ENCODE measurements at places on chromosomes 13 and 19.

- DNase-seq: no peak
Observed at GRCh38 chr13:49412749-49413148, 31.1 kb downstream of the CAB39L start.

DNA sequence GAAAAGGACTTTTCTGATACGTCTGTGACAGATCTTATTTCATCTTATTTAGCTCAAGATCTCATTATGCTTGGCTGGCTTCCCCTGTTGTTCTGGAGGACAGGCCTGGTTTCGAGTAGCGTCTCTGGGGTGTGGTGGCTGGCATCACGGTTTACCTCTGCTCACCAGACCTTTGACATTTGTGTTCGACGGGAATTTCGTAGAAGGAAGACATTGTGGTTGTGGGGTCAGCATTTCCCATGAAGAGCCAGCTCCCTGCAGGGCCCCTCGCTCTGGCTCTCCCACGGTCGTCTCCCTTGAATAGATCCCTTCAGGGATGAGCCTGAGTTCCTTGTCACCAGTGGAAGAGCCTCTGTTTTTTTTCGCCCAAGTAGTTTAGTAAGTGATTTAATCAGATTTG is 78.6 kb upstream of the TEX29 start:
- DNase-seq: no peak

DNA sequence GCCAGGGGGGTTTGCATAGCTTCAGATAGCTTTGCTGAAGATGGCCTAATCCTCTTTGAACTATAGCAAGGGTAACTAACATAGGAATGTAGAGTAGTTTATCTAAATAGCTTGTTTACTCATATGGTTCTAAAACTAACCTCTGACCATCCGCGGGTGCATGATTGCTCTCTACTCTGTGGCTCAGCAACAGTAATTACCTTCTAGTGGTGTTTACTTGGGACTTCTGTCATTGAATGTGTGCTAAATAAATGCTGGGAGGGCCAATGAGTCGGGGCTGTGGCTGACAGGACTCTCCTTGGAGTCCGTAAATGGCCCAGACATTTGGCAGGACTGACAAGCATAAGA is 1461.9 kb downstream of the UQCRFS1 start:
- no peak for DNase-seq

GRCh38 chr13:77423296-77423695 is 96.4 kb upstream of the MYCBP2 start:
- DNase-seq: no peak

DNA sequence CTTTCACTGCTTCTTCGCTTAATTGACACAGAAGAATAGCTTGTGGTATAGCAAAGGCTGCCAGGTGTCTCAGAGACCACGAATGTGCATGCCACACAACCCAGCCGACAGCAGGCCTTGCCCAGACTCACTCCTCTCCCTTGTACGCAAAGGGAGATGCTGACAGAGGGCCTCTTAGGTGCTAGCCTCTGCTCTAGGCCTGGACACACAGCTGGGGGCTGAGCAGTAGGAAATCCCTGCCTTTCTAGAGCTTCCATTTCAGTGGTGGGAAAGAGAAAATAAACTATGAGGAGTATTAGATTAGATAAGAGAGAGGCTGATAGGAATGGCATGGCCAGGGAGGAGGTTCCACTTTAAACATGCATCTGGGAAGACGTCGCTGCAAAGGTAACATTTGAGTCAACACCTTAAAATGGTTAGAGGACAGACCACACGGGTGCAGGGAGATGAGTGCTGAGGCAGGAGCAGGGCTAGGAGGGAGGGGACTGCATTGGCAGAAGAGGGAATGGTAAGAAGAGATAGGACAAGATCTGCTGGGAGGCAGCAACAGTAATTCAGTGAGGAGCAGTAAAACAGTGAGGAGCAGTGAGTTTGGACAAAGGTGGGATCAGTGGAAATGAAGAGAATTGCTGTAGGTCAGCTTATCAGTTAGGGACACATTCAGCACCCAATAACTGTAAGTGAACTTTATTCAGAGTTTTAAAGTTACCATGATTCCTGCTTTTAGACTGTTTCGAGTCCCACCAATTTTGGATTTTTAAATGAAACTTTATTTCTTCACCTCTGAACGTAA is 100.0 kb downstream of the RNF17 start:
- DNase-seq: no peak

- no peak for DNase-seq
Observed at GRCh38 chr13:74751739-74752138, 617.5 kb upstream of the KLF12 start.

GRCh38 chr19:27618006-27618405 is 1594.9 kb downstream of the UQCRFS1 start:
- no peak for DNase-seq

- DNase-seq: no peak
Observed at GRCh38 chr19:53951436-53951835, 11.3 kb upstream of the CACNG8 start.

DNA sequence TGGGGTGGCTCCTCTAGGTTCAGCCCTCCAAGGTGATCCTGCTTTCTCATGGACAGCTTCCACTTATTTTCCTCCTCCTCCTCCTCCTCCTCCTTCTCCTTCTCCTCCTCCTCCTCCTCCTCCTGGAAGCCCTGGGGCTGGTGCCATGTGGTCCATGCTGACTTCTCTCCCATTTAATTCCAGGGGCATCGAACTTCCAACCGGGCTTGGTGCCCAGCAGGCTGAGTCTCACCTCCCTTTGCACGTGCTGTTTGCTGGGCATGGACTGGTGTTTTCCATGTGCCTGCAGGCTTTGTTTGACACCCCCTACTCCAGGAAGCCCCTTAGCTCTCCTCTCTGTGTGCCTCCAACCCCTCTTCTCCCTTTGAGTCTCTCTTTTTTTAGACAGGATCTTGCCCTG is 3.7 kb downstream of the MAST3 start:
- DNase-seq: no peak

DNA sequence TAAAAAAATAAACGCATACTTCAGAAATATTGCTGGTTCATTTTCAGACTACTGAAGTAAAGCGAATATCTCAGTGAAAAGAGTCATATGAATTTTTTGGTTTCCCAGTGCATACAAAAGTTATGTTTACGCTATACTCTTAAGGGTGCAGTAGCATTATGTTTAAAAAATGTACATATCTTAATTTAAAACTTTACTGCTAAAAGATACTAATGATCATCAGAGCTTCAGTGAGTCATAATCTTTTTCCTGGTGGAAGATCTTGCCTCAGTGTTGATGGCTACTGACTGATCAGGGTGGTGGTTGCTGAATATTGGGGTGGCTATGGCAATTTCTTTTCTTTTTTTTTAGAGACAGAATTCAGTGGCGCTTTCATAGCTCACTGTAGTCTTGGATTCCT is 48.9 kb downstream of the NDFIP2 start:
- DNase-seq: no peak

- no peak for DNase-seq
Observed at GRCh38 chr19:40616941-40617340, 15.8 kb downstream of the LTBP4 start.

DNA sequence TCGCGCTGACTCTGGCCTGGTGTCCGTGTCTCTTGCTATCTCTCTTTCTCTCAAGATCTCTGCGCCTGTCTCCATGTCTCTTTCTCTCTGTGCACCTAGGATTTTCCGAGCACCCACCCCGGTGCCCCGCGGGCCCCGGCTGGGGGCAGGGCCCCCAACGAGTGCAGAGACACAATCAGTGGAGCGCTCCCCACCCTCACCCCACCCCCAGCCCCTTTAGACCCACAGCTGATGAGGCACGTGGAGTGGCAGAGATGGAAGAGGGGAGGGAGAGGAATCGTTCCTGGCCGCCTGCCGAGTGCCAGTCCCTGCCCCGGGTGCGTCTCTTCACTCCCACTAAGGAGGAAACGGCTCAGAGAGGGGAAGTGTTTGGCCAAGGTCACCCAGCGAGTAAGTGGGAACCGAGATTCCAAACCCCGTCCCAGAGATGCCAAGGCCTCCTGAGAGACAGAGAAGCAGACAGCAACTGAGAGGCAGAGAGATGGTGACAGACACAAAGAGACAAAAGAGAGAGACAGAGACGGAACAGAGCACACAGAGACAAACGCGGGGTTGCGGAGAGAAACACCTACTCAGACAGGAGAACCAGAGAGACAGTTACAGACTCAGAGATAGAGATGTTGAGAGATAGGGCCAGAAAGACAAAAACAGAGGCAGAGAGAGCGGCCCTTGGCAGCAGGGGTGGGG is 626 bp upstream of the BCL3 start:
- DNase-seq: peak; percentile 90

- no peak for DNase-seq
Observed at GRCh38 chr19:50793558-50794065, 3.4 kb downstream of the ACP4 start.

DNA sequence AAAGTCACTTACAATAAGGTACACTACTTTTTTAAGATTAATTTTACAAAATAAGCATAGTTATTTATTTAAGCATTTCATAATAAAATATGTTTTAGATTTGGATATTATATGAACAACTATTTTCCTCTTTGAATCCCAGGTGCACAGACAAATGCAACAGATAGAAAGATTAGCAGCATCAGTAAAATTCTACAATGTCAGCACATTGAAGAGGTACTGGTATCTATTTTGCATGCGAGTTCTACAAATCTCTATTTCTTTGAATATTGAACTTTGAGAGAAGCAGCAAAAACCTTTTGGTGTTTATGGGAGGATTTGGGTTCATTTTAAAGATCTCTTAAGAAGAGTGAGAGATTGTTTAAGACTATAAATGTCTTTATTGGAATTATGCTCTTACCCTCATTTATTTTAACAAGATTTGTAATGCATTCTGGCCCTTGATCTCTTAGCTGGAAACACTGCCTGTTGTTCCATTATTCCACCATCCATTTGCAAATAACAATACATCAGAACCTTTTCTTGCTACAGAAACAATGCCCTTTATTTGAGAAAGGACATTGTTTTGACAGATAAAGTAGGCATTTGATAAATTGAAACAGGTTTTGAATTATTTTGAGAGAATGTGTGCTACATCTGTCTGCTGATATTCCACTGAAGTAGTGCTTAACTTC is 558.8 kb upstream of the KLHL1 start:
- DNase-seq: no peak

- DNase-seq: no peak
Observed at GRCh38 chr13:93758575-93758974, 532.0 kb downstream of the GPC6 start.

- DNase-seq: no peak
Observed at GRCh38 chr19:48813123-48813913, 2.5 kb upstream of the BCAT2 start.

DNA sequence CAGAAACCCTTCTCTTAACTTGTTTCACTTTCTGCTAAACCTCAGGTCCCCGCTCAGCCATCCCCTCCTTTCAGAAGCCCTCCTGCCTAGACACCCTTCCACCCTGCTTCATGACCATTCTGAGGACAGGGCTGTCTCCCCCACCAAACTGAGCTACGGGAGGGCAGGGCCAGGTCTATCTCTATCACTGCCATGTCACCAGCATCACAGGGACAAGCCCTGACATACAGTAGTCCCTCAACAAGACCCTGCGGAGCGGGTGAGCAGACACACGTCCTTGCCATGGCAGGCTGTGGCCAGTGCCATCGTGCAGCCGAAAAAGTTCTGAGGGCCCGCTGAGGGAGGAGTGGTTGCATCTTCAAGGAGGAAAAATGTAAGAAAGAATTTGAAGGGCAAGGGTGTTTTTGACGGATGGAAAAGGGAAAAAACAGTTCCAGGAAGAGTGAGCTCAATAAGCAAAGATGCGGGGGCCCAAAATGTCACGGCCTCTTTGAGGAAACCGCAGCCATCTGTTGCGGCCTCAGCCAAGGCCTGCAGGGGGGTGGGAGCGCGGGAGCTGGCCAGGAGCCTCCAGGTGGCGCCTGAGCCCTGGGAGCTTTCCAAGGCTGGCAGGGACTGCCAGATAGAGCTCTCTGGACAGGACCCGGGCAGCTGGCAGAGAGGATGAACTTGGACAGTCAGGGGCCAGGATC is 8.1 kb downstream of the PTGIR start:
- peak; percentile 88 for DNase-seq

DNA sequence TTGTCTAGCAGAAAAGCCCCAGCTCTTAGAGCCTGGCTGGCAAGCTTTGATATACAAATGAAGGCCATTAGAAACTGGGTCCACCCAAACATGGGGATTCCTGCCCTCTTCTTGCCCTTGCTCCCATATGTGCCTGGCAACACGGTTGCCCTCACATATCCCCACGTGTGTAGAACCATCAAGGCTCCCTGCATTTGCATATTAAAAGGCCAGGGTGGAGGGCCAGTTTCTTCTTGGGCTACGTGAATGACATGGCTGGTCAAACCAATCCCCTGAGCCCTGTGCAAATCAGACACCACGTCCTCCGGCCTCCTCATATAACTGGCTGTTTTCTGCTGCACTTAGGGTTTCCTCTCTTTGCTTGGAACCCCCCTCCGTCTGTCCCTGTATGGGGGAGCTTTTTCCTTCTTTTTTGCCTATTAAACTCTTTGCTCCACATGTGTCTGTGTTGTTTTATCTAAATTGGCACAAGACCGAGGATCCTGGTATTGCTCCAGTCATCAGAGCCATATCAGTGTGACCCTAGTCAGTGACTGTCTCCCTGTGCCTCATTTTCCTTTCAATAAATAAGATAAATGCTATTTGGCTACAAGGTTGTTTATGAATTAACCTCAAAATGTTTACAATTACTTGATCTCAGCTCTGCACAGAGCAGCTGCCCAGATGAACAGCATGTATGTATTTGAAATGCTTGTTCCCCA is 30.3 kb upstream of the CEACAM1 start:
- DNase-seq: no peak

GRCh38 chr13:99357131-99357596 is 50.0 kb upstream of the GPR183 start:
- DNase-seq: peak; percentile 44
